Occipital lobe (tissue), 3 donors: ENCODE measurements at places on chromosomes 4 and X. TPM values are rescaled to one million over a fixed set of nuclear protein-coding genes. Genes with fewer than 3 reads are reported as not detected.

Gene NUDT10
- 39.1 TPM for total RNA-seq

- no peak for DNase-seq
These were observed 142.2 kb downstream of the HS3ST1 start for GRCh38 chr4:11286533-11286932.

GRCh38 chr4:79207281-79207680 is 118.6 kb downstream of the NAA11 start:
- DNase-seq = no peak

Gene IL15
- 0.31 TPM for total RNA-seq

GRCh38 chrX:12657881-12658280 is 133.3 kb upstream of the PRPS2 start:
- no peak for DNase-seq

Gene FGB
- 2.8 TPM for total RNA-seq

- no peak for DNase-seq
These were observed 286.3 kb upstream of the AGA start for GRCh38 chr4:177728361-177729152.

DNA sequence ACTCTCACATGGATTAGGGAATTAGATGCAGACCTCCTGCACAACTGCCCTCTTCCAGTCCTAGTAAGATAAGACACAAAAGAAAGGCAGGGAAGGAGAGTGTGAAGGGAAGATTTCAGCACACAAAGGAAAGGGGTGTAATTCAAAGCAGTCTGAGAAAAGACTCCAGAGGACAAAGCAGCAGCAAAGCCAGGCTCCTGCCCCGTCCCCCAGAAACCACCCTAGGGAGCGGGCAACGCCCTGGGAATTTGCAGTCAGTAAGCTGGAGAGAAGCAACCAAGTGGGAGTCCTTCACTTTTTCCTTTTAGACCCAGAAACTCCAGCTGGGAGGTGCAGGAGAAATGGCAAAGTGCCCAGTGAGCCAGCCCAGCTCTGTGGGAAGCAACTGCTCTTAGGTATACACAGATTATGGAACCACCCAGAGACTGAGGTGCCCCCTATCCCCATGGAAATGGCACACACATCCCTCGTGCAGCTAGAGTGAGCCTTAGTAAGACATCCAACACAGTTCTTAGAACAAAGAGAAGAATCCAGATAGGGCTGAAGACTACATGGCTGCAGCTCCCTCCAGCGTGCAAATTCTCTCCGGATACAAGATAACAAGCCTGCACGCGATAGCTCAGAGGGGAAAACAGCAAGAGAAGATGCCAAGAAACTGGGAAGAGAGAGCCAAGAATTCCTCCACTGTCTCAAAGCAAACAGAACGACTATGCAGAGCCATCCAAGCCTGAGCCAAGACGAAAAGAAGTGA is 26.5 kb upstream of the IRAK1 start:
- no peak for DNase-seq

DNA sequence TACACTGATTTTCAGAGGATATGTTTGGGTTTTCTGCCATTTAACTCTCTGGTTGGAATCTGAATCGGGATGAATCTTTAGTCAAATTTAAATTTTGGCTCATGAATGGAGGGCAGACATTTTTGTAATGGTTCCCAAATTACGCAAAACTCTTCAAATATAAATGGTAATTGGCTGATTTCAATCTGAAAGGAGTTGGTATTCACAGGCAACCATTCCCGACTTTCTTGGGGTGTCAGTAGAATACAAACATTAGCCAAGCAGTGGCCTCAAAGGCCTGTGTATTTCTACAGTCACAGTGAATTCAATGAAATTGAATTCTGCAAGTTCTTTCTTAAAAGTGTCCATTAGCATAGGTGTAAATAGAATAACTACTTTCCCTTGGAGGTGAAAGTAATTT is 668.8 kb upstream of the PRKX start:
- no peak for DNase-seq
